Stimulated activated CD8-positive, alpha-beta memory T cell treated with anti-CD3 and anti-CD28 coated beads, Interleukin-7, amount 100 ng/mL, for 24 hours (primary cell): ENCODE measurements at places on chromosomes 5 and 9.

- no peak for DNase-seq
These were observed 41.9 kb downstream of the TAS2R1 start for GRCh38 chr5:9588254-9588653.

GRCh38 chr5:13976867-13977830 lies 32.7 kb upstream of the DNAH5 start:
- DNase-seq: no peak

- no peak for DNase-seq
These were observed 64.3 kb downstream of the CXXC5 start for GRCh38 chr5:139712412-139712811.

DNA sequence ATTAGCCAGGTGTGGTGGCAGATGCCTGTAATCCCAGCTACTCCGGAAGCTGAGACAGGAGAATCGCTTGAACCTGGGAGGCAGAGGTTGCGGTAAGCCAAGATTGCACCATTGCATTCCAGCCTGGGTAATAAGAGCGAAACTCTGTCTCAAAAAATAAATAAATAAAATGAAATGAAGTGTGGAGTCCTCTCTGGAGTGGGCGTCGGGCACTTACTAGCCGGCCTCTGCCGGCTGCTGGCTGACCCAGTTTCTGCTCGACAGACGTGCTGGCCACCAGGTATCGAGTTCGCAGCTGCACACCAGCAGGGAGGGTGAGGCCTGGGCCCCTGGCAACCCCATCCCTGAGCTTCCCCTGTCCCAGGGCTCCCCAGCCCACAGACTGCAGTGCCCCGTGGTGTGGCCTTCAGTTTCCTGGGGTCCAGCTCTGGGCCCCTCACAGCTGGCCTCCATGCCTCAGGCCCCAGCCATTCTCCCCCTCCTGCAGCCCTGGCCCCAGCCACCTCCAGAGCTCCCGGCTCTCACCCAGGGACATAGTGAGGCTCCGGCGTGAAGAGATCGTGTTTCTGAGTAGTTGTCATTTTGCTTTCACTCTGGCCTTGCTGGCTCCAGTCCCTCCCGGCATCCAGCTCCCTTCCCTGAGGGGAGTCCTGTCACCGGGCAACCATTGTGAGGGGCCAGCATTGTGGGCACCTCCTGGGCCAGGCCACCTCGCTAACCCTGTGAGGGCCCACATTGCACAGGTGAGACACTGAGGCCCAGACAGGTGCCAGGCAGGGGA lies 3.8 kb upstream of the STPG3 start:
- no peak for DNase-seq

- no peak for DNase-seq
These were observed 35.1 kb downstream of the PJA2 start for GRCh38 chr5:109374625-109375024.

DNA sequence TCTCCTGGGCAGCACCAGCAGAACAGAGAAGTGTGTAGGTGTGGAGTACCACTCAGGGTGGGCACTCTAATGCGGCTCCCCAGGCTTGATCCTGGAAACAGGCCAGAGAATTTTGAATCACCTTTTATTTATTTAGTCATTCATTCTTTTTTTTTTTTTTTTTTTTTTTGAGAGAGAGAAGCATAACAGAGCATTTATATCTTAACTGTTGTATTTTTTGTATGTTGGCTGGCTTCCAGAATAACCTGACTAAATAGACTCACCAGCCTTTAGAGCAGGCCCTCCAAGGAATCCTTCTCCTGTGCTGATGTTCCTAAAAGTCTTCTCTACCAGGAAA lies 153.4 kb downstream of the PIK3R1 start:
- DNase-seq: no peak

- DNase-seq: no peak
These were observed 3.9 kb upstream of the ISL1 start for GRCh38 chr5:51379331-51379700.

DNA sequence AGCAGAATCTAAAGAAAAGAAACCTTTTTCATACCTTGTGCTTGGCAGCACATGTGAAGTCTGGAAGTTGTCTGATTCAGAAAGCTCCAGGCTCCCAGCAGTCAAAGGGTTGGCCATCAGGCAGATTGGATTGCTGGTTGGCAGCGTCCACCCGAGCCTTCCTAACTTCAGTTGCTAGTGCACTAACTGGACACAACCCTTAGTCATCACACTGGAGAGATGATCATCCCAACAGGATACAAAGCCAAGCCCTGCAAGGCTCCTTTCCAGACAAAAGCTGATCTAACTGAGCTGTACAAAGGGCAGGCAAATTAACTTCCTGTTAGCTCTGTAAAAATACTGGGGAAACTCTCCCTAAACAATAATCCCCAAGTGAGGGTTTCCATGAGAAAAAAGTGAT lies 185.6 kb downstream of the SNX18 start:
- no peak for DNase-seq

DNA sequence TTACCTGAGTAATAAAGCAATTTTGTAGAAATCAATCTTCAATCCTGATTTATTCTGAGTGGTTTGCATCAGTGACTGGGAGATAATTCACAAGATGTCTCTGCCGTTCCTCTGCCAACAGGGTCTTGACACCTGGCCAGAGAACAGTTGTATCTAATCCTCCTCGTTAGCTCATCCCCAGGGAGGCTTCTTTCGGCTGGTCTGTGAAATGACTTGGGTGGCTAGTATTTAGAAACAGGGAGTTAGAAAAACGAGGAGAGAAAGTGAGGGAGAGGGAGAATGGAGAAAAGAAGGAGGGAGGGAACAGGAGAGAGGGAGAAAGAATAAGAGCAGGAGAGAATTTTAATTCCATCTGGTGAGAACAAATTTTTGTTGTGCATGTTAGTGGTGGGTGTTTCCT lies 600.2 kb upstream of the TLE4 start:
- no peak for DNase-seq

GRCh38 chr9:33135470-33135958 lies 31.6 kb downstream of the B4GALT1 start:
- no peak for DNase-seq

DNA sequence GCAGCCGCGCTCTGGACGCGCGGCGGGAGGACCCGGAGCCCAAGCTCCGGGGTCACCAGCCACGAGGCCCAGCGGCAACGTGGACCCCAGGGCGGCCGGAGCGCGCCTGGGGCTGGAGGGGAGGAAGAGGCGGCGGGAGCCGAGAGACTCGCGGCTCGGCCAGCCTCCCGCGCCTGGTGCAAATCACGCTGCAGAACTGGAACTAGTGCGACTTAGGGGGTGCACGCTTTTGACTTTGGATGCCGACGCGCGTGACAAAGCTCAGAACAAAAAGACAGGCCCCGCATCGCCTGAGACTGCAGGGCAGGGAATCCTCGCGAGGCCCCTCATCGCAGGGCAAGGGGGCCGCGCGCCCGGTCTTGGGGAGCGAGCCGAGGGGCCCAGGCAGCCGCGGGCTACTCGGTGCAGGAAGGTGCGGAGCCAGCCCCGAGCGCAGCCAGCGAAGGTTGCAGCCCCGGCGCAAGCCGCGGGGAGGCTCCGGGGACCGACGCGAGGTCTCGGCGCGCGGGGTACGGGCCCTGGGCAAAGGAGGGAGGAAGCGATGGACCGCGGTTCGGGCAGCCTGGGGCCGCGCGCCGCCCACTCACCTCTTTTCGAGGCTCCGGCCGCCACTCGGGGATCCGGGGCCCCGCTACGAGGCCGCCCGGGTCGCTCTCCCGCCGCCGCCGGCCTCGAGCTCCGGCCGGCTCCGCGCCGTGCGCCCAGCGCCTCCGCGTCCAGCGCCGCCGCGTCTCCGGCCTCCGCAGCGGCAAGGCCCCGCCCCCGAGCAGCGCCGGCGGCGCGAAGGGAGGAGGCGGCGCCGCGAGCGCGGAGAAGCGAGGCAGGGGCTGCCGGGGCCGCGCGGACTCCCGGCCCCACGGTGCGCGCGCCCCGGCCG lies at the start of gene GOLM1:
TSS of gene GOLM1 (minus strand) at position 735 of the 877 bp plus-strand sequence. CDS start 20,238 bp downstream, outside the sequence.
- DNase-seq: no peak

- DNase-seq: no peak
These were observed 149.3 kb downstream of the SEC61B start for GRCh38 chr9:99371376-99371775.

GRCh38 chr5:14142202-14142826 lies 828 bp upstream of the TRIO start:
- no peak for DNase-seq

DNA sequence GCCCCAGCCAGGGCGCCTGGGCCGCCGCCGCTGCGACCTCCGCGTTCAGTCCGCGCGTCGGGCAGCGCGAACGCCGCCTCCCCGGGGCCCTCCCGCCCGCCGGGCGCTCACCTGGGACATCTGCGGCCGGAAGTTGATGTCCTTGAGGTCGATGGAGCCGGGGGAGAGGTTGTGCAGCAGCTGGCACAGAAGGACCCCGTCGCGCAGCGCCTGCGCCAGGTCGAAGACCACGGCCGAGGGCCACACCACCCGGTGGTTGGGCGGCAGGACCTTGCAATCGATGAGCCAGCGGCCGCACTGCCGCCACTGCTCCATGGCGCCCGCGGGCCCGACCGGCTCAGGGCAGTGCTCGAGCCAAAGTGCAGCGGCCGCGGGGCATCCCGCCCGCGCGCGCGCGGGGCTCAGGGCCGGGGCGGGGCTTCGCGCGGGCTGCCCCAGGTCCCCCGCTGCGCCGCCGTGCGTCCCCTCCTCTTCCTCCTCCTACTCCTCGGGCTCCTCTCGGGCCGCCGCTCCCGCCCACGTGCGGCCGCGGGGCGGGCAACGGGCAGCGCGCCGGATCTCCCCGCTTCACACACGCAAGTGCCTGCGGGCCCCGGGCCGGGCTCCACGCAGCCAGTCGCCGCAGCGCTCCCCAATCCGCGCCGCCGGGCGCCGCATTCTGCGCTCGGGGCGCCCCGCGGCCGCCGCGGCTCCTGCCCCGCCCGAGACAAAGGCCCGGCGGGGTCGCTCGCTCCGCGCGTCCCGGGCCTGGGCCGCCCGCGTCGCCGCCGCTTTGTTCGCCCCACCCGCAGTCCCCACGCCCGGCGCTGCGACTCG lies at the start of gene VAV2:
TSS of gene VAV2 (minus strand) at position 361 of the 816 bp plus-strand sequence. CDS start at position 315, 46 bp downstream.
- DNase-seq: no peak
